ENCODE measurements at places on chromosomes 2 and 18.

DNA sequence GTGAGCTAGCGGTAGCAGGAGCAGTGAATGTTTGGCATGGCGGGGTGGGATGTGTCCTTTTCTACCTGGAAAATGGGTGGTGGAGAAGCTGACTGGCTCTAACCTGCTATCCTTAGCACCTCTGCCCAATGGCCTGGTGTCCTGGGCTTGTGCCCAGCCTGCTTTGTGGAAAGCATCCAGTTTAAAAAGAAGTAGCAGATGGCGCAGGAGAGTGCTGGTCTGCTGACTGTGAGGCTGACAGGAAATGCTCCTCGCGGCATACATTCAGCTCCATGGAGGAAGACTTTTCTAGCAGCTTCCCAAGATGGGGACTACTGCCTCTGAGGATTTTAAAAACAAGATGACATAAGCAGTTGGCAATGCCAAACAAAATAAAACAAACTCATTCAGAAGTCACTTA is 56.2 kb upstream of the LYPD6B start:
- DNase-seq, result no peak

- peak; percentile 74 for DNase-seq
Measured at GRCh38 chr2:6866275-6866671, 566 bp upstream of the CMPK2 start.

DNA sequence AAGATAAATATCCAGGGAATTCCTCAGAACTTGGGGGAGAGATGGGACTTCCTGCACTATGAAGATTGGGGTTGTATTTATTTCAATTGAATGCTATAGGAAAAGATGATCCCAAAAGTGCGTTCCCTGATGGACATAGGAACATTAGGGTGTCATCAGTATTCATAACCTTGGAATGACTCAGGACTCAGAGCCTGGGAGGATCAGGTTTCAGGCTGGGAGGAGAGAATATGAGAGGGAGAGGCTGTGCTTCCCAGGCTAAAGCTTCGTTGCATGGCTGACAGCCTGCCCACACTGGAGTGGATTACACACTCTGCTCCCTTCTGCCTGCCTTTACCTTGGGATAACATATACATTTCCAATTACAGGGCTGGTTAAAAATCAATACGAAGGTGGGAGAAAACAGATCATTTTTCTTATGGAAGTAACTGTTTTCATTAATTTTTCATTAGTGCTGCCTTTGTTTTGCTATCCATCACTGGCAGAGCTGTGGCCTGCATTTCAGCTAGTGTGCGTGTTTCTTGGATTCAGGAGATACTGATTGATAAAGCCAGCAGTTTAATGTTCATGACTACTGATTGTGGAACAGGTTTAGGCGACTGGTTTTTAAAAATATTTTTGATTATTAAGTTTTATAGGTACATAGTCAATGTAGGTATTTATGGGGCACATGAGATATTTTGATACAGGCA is 118.7 kb downstream of the KCTD1 start:
- DNase-seq, result peak; percentile 84

DNA sequence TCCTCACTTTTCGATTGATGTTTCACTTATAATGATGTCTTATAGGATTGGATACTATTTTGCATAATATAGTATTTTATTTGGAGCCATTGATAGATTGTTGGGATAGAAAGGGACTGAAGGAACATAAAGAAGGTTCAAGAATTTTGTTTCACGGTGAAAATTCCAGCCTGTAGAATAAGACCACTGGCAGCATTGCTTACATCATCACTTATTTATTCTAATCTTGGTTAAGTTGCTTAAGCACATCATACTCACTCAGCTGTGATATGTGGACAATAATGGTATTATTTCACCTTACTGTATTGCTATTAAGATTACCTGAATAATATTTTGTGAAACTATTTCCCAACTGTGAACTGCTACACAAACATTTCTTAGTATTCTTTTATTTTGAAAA is 118.3 kb downstream of the FIGN start:
- no peak for DNase-seq
